Kidney capillary endothelial cell (primary cell): ENCODE measurements at places on chromosomes 4 and X.

DNA sequence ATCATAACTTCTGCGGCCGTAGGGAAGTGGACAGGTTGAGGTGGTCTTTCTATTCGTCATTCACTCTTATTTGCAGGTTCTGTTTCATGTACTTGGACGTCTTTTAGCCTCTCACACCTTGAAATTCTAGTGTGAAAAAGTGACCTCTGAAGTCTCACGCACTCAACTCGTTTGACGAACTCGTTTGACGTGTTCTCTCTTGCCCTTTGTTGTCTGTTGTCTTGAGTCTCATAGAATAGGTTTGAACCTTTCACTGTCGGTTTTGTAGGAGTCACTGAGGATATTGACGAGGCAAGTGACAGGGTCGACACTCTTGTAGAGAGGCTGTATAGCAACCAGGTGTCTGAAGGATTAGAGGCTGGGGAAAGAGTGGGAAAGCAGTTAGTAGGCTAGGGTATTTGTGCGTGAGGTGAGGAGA is 1.1 kb upstream of the PGRMC2 start:
- DNase-seq: peak; percentile 17

DNA sequence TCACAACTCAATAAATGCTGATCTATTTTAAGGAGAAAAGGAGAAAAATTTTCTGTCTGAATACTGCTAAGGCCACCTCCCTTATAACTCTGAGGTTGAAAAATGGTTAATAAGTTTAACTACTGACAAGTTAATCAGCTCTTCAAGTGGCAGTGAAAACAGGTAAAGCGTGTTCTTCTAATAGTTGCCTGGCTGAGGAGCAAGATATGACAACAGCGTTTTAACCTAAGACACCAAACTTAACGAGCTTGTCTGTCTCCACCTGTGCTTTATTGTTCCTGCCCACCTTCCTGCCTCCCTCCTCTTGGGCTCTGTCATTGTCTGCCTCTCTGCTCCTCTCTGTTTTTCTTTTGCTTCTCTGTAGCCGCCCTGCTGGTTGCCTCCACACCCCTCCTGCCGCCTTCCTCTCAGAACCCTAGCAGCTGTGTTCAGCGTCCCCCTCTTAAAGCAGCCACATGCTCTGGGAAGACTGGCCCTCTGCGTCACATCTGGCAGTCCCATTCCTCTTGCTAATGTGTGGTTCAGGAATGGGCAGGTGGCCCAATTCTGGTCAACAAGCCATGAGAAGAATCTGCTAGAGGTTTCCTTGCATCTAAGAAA is 4.3 kb upstream of the TSPAN5 start:
- DNase-seq: no peak

DNA sequence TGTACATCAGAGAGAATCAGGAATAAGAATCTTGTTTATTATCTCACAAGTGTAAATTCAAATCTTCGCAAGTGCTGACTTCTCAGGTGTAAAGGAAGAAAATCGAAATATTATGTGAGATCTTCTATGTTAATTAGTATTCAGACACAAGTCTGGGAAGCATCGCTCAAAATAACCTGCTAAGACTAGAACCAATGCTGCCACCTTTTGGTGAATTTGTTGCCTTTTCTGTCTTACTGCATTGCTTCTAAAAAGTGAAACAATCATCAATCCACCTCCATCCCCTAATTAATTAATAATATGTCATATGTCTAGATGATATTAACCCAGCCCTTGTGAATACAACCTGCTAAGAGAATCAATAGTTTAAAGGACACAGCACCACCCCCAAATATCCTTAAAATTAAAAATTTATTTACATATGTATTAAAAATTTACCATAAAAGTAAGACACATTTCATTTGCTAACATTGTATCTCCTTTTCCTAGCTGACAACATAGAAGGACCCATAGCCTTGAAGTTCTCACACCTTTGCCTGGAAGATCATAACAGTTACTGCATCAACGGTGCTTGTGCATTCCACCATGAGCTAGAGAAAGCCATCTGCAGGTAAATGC is 3.5 kb downstream of the EPGN start:
- peak; percentile 58 for DNase-seq

DNA sequence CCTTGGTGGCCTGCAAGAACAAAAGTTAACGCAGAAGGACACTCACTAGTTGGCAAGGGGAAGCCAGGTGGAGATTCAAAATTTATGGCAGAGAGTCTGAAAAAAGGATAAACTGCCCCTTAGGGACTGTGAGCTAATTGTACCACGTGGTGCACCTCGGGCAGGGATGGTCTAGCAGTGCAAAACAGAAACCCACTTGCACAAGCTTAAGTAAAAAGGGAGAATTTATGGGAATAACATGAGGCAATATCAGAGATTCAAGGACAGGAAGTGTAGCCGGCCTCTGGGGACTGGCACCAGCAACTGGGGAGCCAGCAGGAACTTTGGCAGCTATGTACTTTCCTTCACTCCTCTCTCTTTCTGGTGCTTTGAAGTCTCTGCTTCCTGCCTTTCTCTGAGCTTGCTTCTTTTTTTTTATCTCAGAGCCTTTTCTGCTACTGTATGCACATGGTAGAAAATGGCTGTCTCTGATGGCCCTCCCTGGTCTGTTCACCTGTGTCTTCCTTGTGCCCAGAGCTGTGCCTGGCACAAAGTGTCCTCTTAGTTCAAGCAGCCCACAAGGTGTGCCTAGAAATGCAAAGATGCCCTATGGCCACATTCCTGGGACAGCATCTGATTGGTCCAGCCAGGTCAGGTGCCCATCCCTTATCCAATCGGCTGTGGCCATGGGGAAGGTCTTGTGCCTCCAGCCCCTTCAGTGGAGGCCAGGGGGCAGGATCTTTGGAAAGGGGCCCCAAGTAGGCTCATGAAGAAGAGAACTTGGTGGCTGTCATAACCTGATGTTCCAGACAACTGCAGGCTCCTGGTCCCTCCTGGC is 114.8 kb upstream of the ATP6AP2 start:
- DNase-seq: no peak

DNA sequence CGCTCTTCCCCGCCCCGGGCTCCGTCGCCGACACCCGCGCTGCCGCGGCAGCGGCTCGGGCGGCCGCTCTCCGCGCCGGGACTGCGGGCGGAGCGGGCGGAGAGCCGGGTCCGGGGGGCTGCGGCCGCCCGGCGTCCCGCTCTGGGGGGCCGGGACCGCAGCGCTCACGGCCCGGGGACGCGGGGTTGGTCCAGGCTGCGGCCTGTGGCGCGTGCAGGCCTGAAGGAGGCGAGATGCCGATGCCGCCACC is 492 bp downstream of the GALNT7 start:
- DNase-seq: no peak

DNA sequence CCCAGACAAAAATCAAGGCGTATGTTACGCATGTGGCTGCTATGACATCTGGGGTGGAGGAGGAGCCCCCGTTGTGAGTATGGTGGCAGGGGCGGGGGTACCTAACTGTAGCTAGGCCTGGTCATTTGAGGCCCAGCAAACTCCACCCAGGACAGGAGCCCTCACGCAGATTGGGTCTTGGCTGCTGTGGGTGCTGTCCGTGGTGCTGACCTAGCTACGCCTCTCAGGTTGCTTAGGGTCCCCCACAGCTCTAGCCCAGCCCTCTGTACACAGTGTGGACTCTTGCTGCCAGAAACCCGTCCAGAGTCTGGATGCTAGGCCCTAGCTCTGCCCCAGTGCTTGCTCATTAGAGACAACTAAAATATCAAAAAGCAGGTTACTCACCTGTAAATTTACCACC is 146.7 kb upstream of the PSAPL1 start:
- no peak for DNase-seq

DNA sequence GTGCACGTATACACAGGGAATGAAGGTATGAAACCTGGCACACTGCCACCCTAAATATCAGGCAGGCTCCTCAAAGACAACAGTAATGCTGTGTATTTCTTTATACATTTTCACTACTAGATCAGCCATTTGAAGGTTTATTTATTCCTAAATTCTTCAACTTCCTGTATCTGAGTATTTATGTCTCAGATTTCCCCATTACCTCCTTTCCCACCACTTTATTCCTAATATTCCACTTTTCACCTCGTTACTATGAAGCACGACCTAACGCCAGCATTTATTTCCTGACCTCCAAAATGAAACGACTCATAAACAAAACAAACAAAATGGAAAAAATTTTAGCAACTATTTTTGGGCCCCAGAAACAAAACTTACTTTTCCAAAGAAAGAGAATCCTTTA is 69.6 kb downstream of the MAML3 start:
- DNase-seq: no peak

DNA sequence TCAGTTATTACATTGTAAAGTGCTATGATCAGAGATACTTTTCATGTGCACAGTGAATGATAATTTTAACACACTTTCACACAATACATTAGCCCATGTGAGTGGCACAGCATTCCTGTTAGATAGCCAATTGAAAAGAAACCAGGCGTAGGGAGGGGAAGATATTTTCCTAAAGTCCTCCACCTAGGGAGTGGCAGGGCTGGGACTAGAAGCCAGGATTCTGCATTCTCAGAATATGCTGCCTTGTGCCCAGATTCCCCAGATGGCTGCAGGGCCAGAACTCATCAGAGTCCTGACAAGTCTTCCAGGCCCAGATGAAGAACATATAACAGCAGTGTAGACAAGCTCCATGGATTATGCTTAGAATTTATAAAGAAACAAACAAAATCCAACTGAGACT is 350.2 kb downstream of the AFF2 start:
- no peak for DNase-seq

DNA sequence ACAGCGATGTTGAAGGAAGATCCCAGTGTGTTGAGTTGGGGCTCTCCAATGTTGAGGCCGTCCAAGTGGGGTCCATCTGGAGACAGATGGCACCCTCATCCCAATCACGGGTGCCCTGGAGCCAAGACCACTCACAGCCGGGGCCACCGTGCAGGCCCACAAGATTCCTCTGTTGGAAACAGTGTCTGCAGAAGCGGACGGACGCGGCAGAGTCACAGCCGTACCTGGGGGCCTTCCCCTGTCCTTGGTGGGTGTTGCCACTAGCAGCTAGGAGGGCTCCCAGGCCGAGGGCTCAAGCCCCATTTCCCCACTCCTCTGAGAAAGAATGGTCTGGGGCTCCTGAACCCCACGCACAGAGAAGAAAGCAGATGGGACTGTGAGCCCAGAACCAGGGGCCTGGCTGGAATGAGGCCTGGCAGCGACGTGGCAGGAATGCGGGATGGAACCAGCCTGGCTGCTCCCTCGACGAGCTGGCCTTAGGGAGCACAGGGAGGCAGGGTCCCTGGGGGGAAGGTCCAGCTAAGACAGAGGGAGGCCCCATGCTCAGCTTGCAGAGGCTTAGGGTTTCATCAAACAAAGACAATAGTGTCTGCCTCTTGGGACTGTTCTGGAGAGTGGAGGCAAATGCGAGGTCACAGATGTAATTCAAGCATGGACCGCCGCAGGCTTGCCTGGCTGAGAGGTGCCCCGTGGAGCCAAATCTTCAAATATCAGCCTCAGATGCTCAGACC is 228.9 kb downstream of the AFAP1 start:
- DNase-seq: no peak

DNA sequence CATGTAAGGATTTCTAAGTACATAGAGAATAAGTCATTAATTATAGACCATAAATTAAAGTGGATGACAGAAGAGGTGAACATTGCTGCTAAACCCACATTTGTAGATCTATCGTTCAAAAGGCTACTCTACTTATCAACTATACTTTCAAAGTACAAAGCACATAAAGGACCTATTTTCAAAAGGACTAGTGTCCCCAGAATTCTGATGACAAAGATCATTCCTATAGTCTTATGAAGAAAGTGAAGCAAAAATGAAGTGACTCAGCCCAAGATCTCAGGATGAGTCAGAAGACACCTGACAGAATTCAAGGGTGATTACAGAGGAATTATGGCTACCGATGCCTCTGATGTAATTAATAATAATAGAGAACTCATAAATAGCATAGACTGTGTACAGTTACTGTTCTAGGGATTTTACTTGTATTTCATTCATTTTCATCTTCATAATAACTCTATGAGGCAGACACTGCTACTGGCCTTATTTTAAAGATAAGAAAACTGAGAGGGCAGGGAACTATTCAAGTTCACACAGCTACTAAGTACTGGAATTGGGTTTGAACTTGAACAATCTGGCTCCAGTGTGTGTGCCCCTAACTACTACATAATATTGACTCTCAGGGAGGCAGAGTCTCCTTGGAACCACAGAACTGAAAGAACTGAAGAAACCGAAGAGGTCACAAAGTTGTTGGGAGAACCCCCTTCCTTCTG is 17.1 kb downstream of the USP46 start:
- peak; percentile 74 for DNase-seq

DNA sequence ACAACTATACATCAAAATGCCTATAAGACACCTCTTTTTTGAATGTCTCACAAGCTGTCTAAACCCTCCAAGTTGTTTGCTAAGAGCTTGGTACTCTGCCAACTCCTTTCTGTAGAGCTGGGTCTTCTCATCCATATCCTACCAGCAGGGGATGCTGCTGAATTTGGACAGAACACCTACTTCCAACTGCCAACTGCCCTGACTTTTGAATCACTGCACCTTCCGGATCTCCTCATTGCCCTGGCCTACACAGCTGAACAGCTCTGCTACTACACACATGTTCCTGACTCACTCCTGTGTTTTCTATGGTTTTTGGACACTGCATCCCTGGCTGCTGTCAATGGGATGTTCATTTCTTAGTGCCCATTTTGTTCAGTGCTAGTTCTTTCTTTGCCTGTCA is 18.7 kb downstream of the FAM184B start:
- no peak for DNase-seq

- no peak for DNase-seq
Observed at GRCh38 chr4:145589916-145590702, 29.1 kb upstream of the MMAA start.

GRCh38 chrX:15475021-15475420 is 18.1 kb downstream of the PIR start:
- DNase-seq: no peak

GRCh38 chrX:9271789-9272525 is 192.9 kb upstream of the TBL1X start:
- no peak for DNase-seq

DNA sequence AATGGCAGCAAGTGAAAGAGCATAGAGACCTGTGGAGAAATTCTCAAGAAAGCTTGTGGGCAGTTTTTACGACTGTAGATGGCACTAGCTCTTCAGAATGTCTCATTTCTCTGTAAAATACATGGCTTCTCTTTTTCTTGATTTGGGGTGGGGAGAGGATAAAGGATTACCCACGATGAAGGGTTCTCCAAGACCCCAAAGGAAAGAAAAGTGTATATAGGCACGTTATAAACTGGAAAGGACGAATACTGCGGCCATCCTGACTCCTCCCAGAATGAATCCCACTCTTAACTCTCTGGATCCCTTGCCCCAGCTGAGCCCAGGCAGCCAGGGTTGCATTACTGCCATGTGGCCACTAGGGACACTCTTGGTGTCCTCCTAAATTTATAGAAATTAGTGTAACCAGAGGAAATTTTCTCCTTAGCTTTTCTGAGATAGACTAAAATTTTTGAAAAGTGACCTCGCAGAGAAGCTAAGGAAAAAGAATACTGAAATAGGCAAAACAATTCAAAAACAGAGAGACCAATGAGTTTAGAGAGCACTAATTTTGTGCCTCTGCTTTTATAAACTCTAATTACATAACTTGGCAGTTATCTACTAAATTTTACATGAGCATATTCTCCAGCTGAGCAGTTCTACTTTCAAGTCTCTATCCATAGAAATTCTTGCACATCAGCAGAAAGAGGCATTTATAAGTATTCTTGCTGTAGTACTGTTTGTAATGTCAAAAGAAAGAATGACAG is 37.8 kb upstream of the PCDH19 start:
- DNase-seq: peak; percentile 21
